ENCODE measurements at places on chromosomes 12 and 14. TPM values are rescaled to one million over a fixed set of nuclear protein-coding genes. Genes with fewer than 3 reads are reported as not detected.

DNA sequence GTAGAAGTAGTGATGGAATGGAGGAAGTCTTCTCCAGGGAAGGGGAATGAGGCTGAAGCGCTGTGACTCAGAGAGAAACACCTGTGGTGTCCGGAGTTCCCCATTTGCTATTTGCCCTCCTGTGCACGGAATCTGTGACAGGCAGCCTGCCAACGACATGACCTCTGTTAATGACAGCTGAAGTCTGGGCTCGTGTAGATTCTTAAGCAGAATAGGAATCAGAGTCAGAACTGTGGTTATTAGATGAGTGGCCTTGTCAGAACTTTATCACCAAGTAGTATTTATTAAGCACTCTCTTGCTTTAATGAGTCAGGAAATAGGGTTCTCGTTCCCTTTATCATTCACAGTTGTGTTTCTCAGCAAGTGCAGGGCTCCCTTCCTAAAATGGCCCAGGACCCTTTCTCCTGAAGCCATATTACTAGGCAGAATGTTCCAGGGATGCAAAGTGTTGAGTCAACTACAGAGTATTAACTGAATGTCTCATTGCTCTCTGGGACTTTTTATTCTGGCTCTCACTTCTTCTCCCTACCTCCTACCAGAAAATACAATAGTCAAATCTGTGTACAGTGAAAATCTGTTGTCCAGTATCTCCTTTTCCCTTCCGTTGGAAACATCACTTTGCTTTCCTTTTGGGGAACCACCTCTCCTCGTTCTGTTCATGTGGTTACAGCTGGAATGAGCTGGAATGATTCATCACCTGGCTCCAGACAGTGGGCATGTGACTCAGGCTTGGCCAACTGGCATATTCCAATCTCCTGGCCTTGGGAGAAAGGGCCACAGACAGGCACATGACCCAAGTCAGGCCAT lies 77.8 kb upstream of the MAX start:
- no peak overlapping the region for H3K27ac ChIP-seq
- peaks cover 7% of the 10 kb centered on the region for H3K4me1 ChIP-seq
- no peak overlapping the region for H3K4me3 ChIP-seq
- no peak for DNase-seq
- H3K36me3 ChIP-seq: no peaks in the 10 kb centered on the region
- H3K27me3 ChIP-seq: no peaks in the 10 kb centered on the region

- no peak overlapping the region for H3K27ac ChIP-seq
- DNase-seq: no peak
These were observed 194.1 kb downstream of the AACS start for GRCh38 chr12:125259178-125259867.

DNA sequence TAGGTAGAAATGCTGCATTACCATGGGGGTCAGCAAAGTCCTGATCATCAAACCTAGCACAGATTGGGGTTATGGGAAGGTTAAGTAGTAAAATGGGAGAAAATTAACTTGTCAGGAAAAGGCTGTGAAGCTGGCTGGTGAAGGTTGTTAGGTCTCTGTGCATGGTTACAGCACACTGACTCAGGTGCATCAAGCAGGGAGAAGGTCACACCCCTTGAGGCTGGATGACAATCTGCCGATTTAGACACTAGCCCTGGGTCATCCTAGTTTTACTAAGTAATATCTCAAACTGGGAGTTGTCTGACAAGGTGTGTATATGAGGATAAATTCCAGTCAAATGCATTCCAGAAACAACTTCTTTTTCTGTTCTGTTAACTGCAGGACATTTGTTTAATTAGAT lies 271.1 kb upstream of the LRIG3 start:
- H3K36me3 ChIP-seq: no peaks in the 10 kb centered on the region
- H3K27ac ChIP-seq: no peak overlapping the region

DNA sequence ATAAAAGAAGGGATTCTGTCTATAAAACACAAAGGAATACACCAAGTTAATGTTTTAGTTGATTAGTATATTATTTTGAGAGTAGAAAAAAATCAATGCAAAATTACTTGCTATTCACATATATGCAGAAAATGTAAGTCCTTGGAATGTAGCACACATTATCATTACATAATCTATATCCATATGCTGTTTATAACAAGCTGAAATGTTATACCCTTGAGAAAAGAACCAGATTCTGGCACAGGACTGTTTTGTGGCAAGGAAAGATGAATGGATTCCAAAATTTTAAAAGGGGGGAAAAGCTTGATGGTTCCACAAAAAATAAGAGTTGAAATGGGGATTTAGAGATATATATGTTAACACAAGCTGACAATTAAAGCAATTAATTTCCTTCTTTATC lies 153.6 kb downstream of the MSRB3 start:
- no peaks in the 10 kb centered on the region for H3K27me3 ChIP-seq
- peak overlapping the region; percentile 15 for H3K27ac ChIP-seq
- H3K36me3 ChIP-seq: no peaks in the 10 kb centered on the region
- DNase-seq: no peak

PDE3A gene
- 0.03 TPM for total RNA-seq

MYBPC1 gene
- not detected for total RNA-seq

Measured in Panc1 (cell line).